Left forelimb (tissue), 1 donor: ENCODE measurements at places on chromosomes 6 and 20.
A peak's percentile ranks its signal among the peaks of the same experiment; 100 is the strongest.

DNA sequence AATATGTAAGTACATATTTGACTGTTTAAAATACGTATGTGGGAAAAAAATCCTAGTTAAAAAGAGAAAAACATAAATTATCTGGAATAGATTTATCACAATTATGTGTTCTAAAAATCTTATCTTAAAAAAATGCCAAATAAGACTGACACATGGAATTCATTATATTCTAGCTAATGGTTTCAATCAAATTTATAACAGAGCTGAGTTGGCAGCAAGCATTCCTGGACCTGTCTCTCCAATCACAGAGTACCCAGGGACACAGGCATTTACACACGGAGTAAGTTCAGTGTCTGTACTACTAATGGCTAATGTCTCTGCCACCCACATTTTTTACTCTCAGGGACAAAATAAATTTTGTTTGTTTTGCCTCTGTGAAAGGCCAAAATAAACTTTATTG is 122.3 kb downstream of the RPS12 start:
- DNase-seq, result no peak

GRCh38 chr6:44048277-44048676 is 79.0 kb downstream of the MRPL14 start:
- DNase-seq, result no peak

DNA sequence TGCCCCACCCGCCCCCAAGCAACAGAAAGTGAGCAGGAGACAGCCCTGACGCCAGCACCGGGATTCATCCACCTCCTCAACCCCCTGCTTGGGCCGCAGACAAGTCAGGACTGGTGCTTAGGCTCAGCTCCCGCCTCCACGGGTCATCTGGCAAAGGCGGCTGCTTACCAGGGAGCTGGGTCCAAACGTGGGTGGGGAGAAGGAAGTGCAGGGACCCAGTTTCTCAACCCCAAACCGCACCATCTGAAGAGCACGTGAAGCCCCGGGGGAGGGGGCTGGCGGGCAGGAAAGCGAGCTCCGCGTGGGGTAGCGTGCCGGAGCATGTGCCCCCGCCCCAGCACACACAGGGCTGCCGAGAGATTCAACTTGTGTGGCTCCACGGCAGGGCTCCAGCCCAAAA is 87.2 kb downstream of the BMP7 start:
- no peak for DNase-seq

DNA sequence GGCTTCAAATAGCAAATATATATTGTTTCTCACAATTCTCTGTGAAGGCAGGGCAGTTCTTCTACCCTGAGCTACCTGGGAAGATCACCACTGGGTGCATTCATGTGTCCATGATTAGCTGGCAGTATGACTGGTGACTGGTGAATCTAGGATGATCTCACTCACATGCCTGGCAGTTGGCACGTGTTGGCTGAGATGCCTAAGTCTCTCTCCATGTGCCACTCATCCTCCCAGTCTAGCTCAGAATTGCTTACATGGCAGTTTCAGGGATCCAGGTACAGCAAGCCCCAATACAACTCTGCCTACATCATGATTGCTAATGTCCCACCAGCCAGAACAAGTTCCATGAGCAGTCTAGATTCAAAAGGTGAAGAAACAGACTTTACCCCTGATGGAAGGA is 346.8 kb upstream of the CNR1 start:
- DNase-seq, result no peak

- DNase-seq, result no peak
These were observed 75.4 kb upstream of the INSM1 start for GRCh38 chr20:20292472-20292871.

DNA sequence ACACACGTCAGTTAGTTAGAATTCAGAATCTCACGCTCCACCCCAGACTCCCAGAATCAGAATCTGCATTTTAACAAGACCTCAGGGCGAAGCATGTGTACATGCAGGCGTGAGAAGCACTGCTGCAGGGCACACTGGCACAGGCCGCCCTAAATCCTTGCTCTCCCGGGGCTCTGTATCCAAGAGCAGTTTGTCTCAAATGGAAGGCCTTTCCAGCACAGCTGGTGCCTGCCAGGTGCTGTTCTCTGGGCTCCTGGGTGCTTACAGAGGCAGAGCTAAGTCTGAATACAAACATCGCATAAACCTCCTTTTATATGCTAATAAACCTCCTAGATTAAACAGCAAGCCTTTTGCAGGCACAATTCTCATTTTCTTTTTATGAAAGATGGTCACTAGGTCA is 119.1 kb upstream of the CD93 start:
- no peak for DNase-seq

DNA sequence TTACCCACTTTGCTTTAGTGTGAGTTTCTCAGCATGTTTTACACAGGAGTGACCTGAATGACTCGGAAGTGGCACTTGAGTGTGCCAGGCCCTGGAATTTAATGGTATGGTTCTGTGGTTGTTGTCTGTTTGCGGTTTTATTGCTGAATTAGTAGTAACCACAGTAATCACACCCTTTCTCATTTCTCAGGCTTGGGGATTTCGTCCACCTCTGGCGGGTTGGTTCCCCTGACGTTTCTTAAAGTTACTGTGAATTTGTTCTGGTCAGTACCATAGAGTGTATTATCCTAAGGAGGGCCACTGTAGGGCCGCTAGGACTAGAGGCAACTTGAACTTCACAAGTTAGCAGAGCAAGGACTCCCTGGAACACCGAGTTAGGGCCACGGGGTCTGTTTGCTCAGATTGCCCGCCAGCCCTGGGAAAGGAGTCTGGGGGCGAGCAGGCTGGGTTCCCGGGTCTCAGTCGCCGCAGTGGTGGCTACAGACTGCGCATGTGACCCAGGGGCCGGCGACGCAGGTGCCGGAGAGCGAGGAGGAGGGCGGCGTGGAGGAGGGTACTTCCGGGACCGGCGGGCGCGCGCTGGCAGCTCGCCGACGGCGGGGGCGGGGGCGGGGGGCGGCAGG is 546 bp upstream of the KLHL32 start:
- no peak for DNase-seq

DNA sequence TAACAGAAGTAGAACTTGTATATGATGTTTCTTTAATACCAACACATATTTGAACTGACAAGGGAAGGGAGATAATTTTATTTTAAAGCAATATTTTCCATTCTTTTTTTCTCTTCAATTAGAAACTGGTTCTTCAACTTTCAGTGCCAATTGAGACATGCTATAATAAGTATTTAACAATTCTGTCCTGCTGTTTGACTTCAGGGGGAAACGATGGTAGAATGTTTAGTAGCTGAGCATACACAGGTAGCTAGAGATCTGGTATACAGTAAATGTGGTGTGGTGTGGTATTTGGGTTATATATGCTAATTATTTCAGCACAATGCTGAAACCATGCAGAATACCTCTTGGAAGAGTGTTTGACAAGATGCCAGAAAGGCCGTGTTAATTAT is 156.9 kb downstream of the ARID1B start:
- DNase-seq, result no peak

GRCh38 chr20:61756966-61757677 is 308.6 kb downstream of the TAF4 start:
- DNase-seq, result no peak

DNA sequence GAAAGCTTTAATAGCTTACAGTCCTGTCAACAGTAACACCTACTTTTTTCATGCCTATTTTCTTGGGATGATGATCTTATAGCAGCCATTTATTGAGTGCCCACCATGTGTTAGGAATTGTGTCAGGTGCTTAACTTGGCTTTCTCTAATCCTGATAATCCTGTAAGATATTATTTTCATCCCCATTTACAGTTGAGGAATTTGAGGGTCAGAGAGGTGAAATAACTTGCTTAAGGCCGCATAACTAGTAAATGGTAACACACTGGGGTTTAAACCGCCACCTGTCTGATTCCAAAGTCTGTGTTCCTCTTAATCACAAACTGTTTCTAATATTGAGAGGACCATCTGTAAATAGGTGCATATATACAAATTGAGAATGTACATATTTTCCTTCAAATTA is 55.5 kb downstream of the NCOA3 start:
- no peak for DNase-seq

GRCh38 chr20:56795492-56795891 is 166.4 kb downstream of the TFAP2C start:
- no peak for DNase-seq

DNA sequence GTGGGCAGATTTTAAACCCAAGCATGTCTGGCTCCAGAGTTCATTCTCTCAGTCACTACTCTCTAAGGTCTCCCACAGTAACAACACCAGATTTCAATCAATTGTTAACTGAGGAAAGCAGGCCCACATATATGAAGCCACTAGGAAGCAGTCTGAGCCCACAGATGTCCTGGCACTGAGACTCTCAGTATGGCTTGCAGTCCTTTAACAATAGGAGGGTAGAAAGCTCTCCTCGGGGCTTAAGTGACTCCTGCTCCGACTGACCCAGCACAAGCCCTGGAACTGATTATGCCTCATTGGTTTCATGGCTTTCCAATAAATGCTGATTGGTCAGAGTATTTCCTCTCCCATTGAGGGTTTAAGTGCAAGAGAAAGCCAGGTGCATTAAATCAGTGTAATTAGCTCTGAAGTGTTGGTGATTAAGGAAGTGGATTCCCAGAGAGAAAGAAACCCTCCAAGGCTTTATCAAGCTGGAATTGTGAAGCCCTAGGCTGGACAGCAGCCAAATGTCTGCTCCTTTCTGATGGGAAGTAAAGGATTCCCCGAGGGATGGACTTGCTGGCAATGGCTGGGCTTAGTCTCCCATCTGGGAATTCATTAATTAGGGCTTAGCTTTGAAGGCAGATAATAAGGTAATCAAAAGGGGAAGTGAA is 76.6 kb upstream of the PROKR2 start:
- no peak for DNase-seq

- no peak for DNase-seq
These were observed 5.1 kb downstream of the RPL10A start for GRCh38 chr6:35473075-35473849.

- DNase-seq, result no peak
These were observed 383.8 kb upstream of the JAG1 start for GRCh38 chr20:11057624-11058023.

DNA sequence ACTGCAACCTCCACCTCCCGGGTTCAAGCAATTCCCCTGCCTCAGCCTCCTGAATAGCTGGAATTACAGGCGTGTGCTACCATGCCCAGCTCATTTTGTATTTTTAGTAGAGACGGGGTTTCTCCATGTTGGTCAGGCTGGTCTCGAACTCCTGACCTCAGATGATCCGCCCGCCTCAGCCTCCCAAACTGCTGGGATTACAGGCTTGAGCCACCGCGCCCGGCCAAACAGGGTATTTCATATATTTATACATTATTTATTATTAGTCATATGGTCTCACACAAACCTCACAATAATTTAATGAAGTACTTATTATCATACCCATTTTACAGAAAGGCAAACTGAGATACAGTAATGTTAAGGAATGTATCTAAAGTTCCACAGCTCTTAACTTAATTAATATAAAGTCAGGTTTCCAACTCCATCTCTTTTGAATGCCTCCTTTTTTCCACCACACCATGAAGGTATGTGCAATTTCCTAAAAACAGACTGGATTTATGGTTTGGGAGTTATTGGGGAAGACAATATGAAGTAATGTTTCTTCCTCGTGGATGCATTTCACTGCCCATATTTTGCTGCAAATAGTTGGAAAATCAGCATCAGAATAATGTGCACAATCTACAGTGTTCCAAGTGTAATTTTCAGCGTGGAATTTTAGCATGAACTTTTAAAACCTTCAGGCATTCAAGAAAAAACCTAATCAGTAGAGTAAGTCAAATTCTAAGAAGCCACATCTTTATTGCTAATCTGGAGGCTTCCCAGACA is 65.7 kb downstream of the ZMYND8 start:
- no peak for DNase-seq

GRCh38 chr6:135105710-135106109 is 51.1 kb upstream of the HBS1L start:
- DNase-seq, result no peak

- peak; percentile 70 for DNase-seq
These were observed 173.6 kb downstream of the ANKRD60 start for GRCh38 chr20:58054780-58055373.

- DNase-seq, result no peak
These were observed 114.0 kb upstream of the FKBP1C start for GRCh38 chr6:63097222-63097621.

DNA sequence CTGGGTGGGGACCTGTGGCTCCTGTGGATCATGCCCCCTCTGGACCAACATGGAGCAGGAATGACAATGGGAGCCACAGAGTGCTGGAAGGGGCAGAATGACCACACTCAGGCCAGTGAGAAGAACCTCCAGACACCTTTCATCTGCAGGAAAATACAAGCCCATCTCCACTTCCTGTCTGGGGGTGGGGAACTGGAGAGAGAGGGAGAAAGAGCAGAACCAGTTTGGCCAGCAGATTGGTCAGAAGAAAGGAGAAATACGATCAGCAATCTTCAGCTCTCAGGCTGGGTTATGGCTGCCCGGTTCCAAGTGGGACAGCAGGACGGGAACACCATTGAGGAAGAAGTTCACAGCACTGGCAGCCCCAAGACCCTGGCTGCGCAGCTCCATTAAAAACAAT is 37.0 kb downstream of the BMP7 start:
- DNase-seq, result no peak

DNA sequence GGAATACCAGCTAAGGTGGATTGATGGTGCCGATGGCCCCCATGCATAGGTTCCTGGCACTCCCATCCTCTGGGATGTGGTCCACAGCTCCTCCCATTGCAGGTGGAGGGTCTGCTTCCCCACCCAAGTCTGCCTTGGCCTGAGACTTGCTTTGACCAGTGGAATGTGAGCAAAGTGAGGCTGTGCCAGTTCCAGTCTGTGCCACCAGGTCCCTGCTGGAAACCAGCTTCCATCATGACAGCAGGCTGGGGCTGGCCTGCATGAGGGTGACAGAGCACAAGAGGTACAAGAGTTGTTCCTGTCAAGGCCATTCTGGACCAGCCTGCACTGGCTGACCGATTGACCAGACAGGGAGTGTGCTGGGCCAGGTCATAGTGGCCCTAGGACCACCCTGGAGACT is 27.0 kb upstream of the CCR6 start:
- no peak for DNase-seq

DNA sequence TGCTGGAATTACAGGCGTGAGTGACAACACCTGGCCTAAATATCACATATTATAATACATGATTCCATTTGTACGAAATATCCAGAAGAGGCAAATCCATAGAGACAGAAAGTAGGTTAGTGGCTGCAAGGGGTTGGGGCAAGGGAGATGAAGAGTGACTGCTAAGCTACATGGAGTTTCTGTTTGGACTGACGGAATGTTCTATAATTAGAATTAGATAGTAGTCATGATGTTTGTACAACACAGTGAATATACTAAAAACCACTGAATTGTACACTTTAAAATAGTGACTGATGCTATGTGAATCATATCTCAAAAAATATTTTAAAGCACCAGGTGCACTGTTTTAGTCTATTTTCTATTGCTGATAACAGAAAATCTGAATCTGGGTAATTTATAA is 3.7 kb upstream of the HEBP2 start:
- no peak for DNase-seq

GRCh38 chr6:158972241-158973233 is 27.5 kb downstream of the RSPH3 start:
- no peak for DNase-seq

- DNase-seq, result no peak
These were observed 96.0 kb downstream of the SASH1 start for GRCh38 chr6:148438632-148439031.

- DNase-seq, result no peak
These were observed 25.6 kb downstream of the FUCA2 start for GRCh38 chr6:143485967-143486366.
